ENCODE measurements at places on chromosomes 2 and 18. TPM values are rescaled to one million over a fixed set of nuclear protein-coding genes. Genes with fewer than 3 reads are reported as not detected.

The IL1F10 gene
- not detected for total RNA-seq

The MC4R gene
- not detected for total RNA-seq

The CGREF1 gene
- total RNA-seq, result 1.7 TPM

The DSG3 gene
- total RNA-seq, result 0.07 TPM

The CPO gene
- not detected for total RNA-seq

The EPAS1 gene
- total RNA-seq, result 69.8 TPM

- DNase-seq, result no peak
Measured at GRCh38 chr2:135230150-135230549, 178.1 kb downstream of the RAB3GAP1 start.

- no peak for DNase-seq
Measured at GRCh38 chr18:60060578-60060977, 160.8 kb downstream of the PMAIP1 start.

GRCh38 chr2:206430452-206430851 lies 12.9 kb upstream of the ADAM23 start:
- DNase-seq, result no peak

- no peak for DNase-seq
Measured at GRCh38 chr2:16832910-16833309, 167.3 kb upstream of the CYRIA start.

DNA sequence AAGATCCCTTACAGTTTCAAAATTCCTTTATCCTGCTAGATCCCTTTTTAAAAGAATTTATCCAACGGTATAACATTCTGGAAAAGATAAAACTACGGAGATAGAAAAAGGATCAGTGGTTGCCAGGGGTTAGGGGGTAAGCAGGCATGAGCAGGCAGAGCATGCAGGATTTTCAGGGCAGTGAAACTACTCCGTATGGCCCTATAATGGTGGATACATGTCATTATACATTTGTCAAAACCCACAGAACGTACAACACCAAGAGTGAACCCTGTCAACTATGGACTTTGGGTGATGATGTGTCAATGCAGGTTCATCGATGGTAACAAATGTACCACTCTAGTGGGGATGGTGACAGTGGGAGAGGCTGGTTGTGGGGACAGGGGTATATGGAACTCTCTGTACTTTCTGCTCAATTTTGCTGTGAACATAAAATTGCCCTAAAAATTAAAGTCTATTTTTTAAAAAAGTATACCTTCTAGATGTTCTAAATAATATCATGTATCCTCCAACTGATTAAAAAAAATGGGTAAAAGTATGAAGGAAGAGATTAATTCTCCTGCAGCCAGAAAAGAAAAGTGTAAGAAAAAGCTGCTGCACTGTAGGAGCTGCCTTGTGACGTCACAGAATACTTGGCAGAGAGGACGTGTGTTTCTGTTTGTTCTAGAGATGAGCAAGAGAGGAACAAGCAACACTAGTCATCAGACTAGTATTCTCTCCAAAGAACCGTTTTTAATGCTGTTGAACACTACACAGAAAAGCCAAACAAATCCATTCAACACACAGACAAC lies 23.6 kb downstream of the ANKRD44 start:
- peak; percentile 32 for DNase-seq

- DNase-seq, result no peak
Measured at GRCh38 chr2:125033871-125034270, 1008.8 kb downstream of the CNTNAP5 start.

- DNase-seq, result no peak
Measured at GRCh38 chr2:124027182-124027581, 2.1 kb downstream of the CNTNAP5 start.

DNA sequence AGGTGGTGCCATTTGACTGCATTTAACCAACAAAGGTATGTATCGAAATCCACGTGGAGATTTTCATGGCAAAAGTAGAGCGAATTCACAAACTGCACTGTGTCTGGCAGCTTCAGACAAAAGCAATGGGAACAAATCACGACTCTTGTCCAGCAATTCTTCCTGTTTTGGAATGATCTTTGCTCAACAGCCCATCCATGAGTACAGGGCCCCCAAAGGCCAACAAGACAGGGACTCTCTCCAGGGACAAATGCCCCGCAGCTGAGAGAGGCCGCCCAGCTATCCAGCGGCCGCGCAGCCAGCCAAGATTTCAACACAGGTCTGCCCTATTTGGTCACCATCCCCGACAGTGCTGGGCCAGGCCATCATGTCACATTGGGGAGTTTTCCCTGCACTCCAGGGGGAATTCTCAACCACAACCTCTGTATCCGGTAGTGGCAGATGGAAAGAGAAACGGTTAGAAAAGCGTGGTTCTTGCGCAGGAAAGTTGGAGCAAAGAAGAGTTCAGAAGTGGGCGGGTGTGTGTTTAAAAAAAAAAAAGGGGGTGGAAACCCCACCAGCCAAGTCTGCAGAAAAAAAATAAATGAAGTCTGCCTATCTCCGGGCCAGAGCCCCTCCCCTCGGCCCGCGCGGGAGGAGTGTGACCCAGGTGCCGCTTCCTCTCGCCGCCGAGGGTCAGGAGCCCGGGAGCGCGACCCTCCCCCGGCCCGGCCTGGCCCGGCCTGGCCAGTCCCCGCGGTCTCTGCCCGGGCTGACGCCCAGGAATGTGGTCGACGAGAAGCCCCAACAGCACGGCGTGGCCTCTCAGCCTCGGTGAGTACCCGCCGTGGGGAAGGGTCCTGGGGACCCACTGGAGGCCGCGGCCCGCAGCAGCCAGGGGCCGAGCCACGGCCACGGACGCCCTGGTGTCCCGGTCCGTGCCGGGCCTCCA lies at the start of gene GYPC:
Gene GYPC, plus strand, starts transcription at position 659 of the 931 bp plus-strand sequence. Its CDS starts 106 bp downstream, at position 765.
- no peak for DNase-seq

DNA sequence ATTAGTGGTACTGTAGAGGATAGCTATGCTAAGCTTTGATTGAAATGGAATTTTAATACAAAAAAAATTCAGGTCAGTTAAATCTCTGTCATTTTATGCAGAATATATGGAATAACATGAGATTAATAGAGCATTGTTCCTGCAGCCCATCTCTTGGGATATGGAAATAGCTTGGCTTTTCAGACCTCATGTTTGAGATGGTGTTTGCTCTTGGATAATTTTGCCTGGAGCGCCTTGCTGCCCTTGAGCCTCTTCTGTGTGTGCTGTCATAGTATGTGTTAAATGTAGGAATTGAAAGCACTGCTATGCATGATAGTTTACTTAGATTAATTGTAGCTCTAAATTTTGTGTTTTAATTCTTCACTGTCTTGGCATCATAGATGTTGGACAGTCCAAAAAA lies 27.7 kb downstream of the GALNT1 start:
- DNase-seq, result no peak

- DNase-seq, result no peak
Measured at GRCh38 chr2:238161291-238162051, 2.7 kb downstream of the ERFE start.

DNA sequence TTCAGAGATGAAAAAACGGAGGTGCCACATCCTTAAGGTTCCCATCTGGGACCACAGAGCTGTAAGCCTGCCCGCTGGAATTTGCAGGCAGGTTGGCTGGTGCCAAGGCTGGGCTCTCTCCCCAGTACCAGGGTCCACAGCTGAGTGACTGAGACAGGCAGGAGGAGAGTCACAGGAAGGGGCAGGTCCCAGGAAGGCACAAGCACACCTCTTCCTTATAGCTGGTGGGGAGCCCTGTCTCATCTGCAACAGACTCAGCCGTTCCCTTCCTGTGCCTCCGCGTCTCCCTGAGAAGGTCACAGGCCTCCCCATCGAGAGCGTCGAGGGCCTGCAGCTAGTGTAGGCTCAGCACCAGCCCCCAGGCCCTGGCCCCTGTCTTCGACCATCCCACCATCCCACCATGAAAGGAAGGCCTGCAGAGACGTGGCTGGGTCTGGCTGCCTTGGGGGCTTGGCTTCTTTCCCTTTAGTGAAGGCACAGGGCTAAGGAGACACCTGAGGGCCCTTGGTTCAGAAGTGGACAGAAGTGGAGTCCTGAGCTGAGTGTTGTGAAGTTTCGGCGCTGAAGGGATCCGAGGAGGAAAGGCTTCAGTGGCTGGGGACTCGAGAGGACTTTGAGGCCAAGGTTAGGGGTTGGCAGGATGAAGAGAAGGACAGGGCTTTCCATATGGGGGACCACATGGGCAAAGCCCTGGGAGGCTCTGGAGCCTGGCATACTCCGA lies 26.8 kb downstream of the GLI2 start:
- DNase-seq, result no peak

DNA sequence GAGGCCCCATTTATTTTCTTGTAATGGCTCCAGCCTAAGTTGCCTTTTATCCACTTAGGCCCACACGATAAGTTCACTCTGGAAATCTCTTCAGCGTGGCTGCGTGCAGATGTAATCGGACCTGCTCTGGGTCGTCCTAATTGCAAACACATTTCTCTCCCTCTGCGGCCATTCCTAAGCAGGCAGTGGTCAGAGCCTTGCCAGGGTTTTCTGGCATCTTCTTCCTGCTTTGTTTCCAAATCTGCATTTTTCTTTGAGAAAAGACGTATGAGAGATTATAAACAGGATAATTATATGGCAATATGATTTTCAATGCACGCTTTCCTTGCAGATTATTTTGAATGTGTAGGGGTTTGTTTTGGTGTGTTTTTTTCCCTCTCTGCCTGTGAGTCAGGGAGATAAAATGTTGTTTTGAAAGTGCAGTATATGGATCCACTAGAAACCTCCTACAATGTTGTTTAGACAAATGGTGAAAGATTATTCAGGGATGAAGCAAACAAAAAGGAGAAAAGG lies 239.4 kb upstream of the TANK start:
- DNase-seq, result no peak

GRCh38 chr18:25409971-25410370 lies 58.0 kb upstream of the ZNF521 start:
- DNase-seq, result no peak

DNA sequence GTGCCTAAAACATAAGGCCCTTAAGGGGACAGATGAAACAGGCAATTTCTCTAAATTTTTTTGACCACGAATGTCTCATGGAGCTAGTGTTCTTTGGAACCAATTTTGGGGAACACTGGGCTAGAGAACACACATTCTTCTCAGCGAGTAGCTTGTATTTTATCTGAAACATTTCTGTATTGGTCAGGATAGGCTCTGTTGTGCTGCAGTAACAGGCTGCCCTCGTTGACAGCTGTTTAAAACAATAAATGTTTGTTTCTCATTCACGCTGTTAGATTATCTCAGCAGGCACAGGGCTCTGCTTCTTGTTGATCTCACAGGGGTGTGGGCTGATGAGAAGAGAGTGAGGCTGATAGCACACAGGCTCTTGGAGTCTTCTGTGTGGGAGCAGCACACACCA lies 105.3 kb downstream of the SH3RF3 start:
- no peak for DNase-seq

DNA sequence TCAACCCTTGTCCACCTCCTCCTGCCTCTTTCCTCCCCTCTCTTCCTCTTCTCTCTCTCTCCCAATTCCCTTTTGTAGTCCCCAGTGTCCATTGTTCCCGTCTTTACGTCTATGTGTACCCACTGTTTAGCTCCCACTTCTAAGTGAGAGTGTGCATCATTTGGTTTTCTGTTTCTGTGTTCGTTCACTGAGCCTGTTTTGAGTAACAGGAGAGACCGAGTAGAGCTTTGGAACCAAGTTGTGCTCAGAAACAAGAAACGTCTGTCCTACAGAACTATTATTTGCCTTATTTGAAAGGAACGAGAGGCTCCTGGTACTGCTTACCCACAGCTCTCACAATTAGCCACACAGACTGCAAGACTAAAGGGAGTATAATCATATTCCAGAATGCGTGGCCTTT lies 50.1 kb upstream of the MAPRE2 start:
- DNase-seq, result no peak

DNA sequence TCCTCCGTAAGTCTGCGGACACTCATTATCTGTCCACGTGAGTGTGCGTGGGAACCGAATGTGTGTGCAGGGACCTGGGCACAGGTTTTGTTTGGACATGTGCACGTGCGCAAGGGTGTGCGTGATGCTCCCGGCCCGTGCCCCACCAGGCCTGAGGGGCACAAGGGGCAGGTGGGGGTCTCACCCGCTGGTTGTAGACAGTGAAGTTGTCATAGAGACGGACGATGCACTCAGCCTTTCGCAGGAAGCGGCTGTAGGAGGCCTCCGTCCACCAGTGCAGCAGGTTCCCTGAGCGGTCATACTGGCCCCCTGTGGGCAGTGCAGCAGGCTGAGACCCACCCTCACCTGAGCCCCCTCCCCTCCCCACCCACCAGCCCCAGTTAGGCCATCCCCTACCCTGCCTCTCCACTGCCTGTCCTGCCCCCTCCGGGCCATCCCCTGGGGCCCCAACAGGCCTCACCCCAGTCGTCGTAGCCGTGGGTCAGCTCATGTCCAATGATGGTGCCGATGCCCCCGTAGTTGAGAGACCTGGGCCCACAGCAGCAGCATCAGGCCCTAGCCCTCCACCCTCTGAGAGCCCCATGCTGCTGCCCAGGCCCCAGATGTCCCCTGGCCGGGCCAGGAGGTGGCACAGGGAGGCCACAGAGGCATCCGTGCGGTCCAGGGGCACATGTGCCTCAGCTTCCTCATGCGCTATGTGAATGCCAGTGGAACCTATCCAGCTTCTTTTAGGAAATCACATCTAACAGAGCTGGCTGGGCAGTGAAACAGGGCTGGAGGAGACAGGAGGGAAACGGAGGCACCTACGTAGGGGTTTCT lies 6.1 kb downstream of the ECEL1 start:
- no peak for DNase-seq

GRCh38 chr2:69642709-69643601 lies 584 bp downstream of the AAK1 start:
- no peak for DNase-seq

DNA sequence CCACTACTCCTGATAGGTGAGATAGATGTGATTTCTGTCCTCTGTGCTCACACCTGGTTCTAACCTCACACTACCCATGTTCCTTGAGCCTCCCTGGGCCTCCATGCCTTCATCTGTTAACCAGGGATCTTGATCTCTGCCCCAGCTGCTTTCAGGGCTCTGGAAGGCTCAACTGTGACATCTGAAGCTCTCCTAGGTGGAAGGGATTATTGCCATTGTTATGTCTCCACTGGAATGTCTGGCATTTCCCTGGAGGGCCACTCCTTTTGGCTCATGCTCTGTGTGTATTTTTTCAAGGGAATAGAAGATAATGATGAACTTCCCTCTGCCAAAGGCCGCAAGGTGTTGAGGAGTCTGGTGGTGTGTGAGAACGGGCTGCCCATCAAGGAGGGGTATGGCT lies 41.2 kb downstream of the PCARE start:
- DNase-seq, result no peak

GRCh38 chr2:160207804-160208654 lies 8.0 kb upstream of the ITGB6 start:
- DNase-seq, result peak; percentile 64

DNA sequence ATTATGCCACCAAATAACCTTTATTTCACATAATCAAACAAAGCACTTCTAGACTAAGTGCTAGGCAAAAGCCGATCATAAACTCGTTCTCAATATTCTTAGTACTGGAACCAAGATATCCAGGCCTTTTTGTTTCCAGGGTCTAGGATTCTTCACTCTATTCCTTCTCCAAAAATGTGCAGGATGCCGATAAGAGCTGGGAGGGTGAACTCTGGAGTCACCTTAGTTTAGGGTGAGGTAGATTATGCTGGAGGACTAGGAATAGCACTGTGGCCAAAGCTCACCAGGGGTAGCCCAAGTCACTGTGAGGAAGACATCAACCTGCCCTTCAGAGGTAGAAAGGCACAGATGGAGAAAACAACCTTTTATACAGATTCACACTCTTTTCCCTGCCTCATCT lies 37.3 kb downstream of the LONRF2 start:
- no peak for DNase-seq

- DNase-seq, result no peak
Measured at GRCh38 chr18:35050705-35051195, 9.5 kb downstream of the MAPRE2 start.

Data from pulmonary artery endothelial cell (primary cell).